ENCODE measurements at places on chromosomes 16 and 17. TPM values are rescaled to one million over a fixed set of nuclear protein-coding genes. Genes with fewer than 3 reads are reported as not detected.

Gene MED13
- 25.2 TPM for polyA plus RNA-seq

Gene PRKCA
- 20.1 TPM for polyA plus RNA-seq

Gene TPSD1
- polyA plus RNA-seq = not detected

Gene LPCAT2
- polyA plus RNA-seq = 17.6 TPM

Gene SLFN12L
- polyA plus RNA-seq = not detected

Gene COQ7
- 16.3 TPM for polyA plus RNA-seq

Gene ST6GALNAC1
- polyA plus RNA-seq = not detected

Gene ZPBP2
- polyA plus RNA-seq = not detected

Gene HOXB3
- not detected for polyA plus RNA-seq

- H3K27ac ChIP-seq = no peak overlapping the region
- H3K36me3 ChIP-seq = no peaks in the 10 kb centered on the region
- H3K4me1 ChIP-seq = peaks cover 27% of the 10 kb centered on the region
- no peak overlapping the region for H3K4me3 ChIP-seq
Observed at GRCh38 chr17:69478916-69479315, 64.4 kb downstream of the MAP2K6 start.

- H3K27ac ChIP-seq = peak overlapping the region; percentile 70
- peak overlapping the region; percentile 64 for H3K4me3 ChIP-seq
- H3K36me3 ChIP-seq = peaks cover 3% of the 10 kb centered on the region
- peaks cover 74% of the 10 kb centered on the region for H3K4me1 ChIP-seq
- H3K27me3 ChIP-seq = no peaks in the 10 kb centered on the region
Observed at GRCh38 chr16:30895627-30896260, 670 bp upstream of the CTF1 start.

DNA sequence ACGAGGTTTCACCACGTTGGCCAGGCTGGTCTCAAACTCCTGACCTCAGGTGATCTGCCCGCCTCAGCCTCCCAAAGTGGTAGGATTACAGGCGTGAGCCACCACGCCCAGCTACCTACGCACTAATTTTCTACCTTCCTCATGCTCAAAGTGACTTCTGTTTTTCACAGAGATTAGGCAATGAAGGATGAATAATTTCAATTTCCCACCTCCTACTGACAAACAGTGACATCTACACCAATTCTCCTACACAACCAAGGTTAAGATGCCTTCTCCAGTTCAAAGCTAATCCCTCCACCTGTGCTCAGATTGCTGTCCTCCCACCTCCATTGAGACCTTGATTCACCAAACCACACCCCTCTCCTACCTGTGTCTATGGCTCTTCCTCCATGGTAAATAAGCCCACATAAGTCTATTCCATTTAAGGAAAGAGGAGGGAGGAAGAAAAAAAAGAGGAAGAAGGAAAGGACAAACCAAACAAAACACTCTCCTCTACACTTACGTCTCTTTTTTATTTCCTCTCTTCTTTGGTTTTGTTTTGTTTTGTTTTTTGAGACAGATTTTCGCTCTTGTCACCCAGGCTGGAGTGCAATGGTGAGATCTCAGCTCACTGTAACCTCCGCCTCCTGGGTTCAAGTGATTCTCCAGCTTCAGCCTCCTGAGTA lies 5.5 kb upstream of the MED11 start:
- peaks cover 57% of the 10 kb centered on the region for H3K4me1 ChIP-seq
- no peaks in the 10 kb centered on the region for H3K36me3 ChIP-seq
- no peaks in the 10 kb centered on the region for H3K27me3 ChIP-seq
- no peak overlapping the region for H3K27ac ChIP-seq
- DNase-seq = no peak

GRCh38 chr16:79587897-79588296 lies 12.6 kb downstream of the MAF start:
- H3K27me3 ChIP-seq = no peaks in the 10 kb centered on the region
- H3K4me1 ChIP-seq = no peaks in the 10 kb centered on the region
- no peaks in the 10 kb centered on the region for H3K36me3 ChIP-seq

DNA sequence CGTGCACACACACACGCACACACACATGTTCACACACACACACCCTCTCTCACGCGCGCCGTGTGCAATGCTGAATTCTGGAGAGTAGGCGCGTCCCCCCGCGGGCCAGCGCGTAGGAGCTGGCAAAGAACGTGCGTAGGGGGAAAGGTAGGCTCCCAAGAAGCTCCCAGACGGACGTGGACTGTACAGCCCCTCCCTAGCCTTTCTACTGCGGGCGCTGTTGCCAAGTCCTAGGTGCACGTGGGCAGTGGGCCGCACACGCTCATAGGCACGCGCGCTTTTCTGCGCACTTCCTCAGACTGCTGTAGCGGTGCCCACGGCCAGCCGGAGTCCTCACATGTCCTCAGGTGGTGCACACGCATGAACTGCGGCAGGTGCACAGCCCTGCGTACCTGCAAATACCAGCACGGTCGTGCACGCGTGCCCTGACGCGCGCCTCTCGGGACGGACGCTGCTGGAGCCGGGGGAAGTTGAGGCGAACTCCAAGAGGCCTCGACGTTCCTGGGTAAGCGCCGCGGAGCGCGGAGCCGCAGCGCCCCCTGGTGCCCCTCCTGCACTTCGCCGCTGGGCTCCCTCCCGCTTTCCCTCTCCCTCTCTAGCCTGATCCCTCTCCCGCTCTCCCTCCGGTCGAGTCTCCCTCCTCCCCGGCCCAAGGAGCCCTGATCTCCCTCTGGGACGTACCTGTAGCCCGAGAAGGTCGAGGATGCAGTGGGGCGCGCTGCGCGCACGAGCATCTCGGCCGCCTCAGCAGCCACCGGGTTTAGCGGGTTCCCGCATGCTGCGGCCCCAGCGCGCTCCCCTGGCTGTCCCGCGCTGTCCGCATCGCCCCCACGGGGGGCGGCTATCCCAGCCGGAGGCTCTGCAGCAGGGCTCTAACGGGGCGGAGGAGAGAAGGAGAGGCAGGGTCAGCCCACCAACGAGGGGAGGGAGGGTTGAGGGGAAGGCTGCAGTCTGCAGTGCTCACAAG lies 749 bp downstream of the GRIN2A start:
- peaks cover 8% of the 10 kb centered on the region for H3K4me1 ChIP-seq
- H3K27me3 ChIP-seq = peaks cover 18% of the 10 kb centered on the region
- H3K27ac ChIP-seq = no peak overlapping the region
- peak overlapping the region; percentile 23 for H3K4me3 ChIP-seq
- DNase-seq = peak; percentile 38
- no peaks in the 10 kb centered on the region for H3K36me3 ChIP-seq

DNA sequence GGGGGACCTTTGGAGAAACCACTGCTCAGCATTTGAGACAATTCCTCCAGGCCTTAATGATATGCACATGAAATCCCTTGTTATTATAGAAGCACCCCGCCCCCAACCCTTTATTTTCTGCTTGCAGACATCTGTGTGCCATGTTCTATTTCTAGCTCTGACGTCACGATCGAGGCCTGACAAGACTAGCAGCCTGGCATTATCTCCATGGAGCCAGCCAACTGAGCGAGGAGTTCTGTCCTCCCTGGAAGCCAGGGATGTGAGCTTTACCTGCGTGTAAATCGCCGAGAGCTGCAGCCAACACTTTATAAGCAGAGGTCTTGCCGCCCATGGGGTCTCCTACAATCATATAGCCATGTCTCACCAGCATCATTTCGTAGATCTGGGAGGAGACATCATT lies 116.9 kb downstream of the DNAH3 start:
- no peak overlapping the region for H3K27ac ChIP-seq
- H3K4me1 ChIP-seq = peaks cover 5% of the 10 kb centered on the region
- no peaks in the 10 kb centered on the region for H3K36me3 ChIP-seq
- DNase-seq = no peak

DNA sequence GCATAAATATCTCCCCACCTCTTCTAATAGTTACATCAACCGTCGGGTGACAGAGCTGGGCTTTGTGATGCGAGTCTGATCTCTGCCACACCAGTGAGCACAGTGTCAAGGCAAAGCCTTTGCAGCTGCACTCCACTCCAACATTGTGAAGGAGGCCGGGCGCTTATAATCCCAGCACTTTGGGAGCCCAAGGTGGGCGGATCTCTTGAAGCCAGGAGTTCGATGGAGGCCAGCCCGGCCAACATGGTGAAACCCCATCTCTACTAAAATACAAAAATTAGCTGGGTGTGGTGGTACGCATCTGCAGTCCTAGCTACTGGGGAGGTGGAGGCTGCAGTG lies 18.9 kb downstream of the CYB5D2 start:
- no peak overlapping the region for H3K4me3 ChIP-seq
- no peaks in the 10 kb centered on the region for H3K27me3 ChIP-seq
- no peak overlapping the region for H3K27ac ChIP-seq
- 0 out of 2 replicates have a peak, but pooled peaks cover 5% of the 10 kb centered on the region for H3K4me1 ChIP-seq
- DNase-seq = no peak

GRCh38 chr17:79017546-79018369 lies 6.2 kb upstream of the C1QTNF1 start:
- H3K4me3 ChIP-seq = no peak overlapping the region
- DNase-seq = no peak
- H3K27ac ChIP-seq = no peak overlapping the region
- H3K36me3 ChIP-seq = no peaks in the 10 kb centered on the region

DNA sequence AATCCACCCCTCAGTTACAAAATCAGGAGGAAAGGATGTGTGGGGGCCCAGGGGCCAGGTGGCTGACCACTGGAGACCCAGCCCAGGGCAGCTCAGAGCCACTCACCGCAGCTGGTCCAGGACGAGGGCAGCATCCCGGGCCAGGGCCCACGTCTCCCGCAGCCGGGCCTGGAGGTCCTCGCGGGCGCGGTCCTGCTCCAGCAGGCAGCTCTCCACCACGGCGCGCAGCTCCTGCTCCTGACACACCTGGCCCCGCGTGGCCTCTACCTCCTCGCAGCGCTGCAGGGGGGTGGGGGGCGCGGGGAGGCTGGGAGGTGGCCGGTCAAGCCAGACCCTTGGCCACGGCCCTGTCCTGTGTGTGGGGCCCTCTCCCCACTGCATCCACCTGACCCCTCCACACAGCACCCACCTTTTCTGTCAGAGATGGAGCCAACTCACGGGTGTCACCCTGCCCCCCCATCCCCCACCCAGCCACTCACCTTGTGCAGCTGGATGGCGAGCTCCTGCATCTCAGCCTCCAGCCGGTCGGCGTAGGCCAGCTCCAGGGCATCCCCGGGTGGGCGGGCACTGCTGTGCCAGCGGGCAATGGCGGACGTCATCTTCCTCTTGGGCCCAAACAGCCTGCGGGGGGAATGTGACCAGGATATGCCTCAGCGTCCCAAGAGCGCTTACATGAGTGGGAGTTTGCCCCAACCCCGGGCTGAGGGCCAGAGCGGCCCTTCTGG lies 5.1 kb downstream of the NUDT16L1 start:
- H3K4me1 ChIP-seq = peaks cover 42% of the 10 kb centered on the region
- no peak overlapping the region for H3K27ac ChIP-seq
- peaks cover 55% of the 10 kb centered on the region for H3K36me3 ChIP-seq
- no peak overlapping the region for H3K4me3 ChIP-seq

DNA sequence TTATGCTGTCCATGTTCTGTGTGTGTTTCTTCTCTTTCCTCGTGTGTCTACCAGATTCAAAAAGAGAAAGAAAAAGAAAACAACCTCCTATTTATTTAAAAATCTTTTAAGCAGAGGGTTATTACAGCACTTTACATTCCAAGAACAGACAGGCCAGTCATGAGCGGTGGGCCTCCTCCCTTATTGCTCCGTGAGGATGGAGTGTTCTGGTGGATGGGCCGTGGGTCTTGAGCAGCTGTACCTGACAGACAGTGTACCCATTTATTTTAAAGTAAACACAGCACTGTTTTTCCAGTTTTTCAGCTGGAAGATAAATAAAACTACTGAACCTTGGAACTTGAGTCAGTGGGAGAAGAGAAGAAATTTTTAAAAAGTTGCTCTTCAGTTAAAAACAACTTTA lies 52.4 kb downstream of the WWP2 start:
- H3K27ac ChIP-seq = peak overlapping the region; percentile 67
- peaks cover 65% of the 10 kb centered on the region for H3K4me1 ChIP-seq
- DNase-seq = peak; percentile 62

DNA sequence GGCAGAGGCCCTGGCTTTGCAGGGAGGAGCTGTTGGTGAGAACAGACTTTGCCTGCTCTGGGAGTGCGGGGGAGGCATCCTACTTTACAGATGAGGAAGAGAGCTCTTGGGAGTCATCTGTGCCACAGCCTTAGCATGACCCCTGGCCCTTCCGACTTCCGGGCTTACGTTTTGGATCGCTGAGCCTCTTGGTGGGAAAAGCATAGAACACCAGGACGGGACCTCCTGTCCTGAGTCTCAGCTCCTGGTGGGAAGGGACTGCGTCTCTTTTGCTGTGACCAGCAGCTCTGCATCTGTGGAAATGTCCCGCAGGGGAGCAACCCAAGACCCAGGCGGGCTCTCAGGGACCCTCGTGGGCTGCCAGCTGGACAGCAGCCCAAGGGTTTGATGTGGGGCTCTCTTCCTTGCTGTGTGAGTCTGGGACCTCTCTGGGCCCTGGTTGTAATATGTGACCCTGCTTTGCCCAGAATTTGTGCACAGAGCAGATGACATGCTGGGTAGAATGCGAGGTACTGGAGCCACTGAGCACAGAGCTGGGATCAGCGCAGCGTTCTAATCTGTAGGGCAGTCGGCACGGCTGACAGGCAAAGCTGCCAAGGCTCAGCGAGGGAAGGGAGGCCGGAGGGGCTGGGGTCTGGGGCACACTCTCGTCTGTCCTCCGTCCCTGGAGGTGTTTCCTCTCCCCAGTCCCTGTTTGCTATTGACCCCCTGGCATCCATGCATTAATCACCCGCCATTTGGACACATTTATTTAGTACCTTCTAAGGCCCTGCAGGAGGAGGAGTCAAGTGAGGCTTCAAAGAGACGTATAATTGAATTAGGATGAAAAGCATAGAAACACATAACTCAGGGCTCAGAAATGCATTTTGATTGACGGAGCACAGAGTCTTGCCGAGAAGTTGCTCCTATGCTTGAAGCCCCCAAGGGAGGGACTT lies 64.0 kb downstream of the NT5M start:
- H3K4me3 ChIP-seq = no peak overlapping the region
- H3K4me1 ChIP-seq = peaks cover 58% of the 10 kb centered on the region
- no peaks in the 10 kb centered on the region for H3K27me3 ChIP-seq
- DNase-seq = no peak
- H3K36me3 ChIP-seq = no peaks in the 10 kb centered on the region

DNA sequence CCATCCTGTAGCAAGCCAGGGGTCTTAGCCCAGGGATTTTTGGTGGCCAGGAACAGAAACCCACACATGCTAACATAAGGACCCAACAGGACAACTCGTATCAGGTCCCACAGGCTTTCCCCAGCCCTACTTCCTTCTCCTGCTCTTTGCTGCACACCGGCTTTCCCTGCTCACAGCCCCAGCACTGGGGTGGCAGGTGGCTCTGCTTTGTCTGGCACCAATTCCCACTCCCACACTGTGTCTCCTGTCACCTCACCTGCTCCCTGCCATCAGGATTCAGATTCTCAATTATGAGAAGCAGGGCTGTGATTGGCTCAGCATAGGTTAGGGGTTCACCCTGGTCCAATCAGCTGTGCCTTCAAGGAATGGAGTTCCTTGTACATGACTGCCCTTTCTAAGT lies 94.1 kb downstream of the TMEM132E start:
- H3K4me1 ChIP-seq = no peaks in the 10 kb centered on the region
- DNase-seq = no peak
- H3K27me3 ChIP-seq = no peaks in the 10 kb centered on the region
- H3K4me3 ChIP-seq = no peak overlapping the region
- no peaks in the 10 kb centered on the region for H3K36me3 ChIP-seq

- no peaks in the 10 kb centered on the region for H3K4me1 ChIP-seq
- H3K36me3 ChIP-seq = no peaks in the 10 kb centered on the region
- DNase-seq = no peak
- no peak overlapping the region for H3K27ac ChIP-seq
- H3K27me3 ChIP-seq = no peaks in the 10 kb centered on the region
Observed at GRCh38 chr16:7957151-7957550, 624.5 kb downstream of the RBFOX1 start.
